ENCODE measurements at places on chromosomes 2 and 18. TPM values are rescaled to one million over a fixed set of nuclear protein-coding genes. Genes with fewer than 3 reads are reported as not detected.

DNA sequence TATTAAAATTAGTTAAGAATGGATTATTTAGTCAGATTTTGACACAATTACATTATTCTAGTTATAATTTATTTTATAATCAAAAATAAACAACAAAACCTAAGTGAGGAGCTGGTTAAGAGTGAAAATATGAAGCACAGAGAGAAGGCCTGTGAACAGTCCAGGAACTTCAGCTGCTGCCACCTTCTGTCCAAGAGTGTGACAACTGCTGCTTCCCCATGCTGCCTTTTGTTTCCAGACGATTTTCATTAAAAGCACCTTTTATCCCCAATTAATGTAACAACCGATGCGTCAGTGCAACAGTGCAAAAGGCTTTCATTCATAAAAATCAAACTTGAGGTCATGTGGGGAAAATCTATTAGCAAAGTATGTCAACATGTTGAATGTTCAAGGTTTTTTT, 363.6 kb downstream of the CTNNA2 start:
- no peaks in the 10 kb centered on the region for H3K4me1 ChIP-seq
- no peaks in the 10 kb centered on the region for H3K27me3 ChIP-seq
- H3K36me3 ChIP-seq = no peaks in the 10 kb centered on the region
- no peak for DNase-seq
- no peak overlapping the region for H3K4me3 ChIP-seq
- no peak overlapping the region for H3K27ac ChIP-seq

DNA sequence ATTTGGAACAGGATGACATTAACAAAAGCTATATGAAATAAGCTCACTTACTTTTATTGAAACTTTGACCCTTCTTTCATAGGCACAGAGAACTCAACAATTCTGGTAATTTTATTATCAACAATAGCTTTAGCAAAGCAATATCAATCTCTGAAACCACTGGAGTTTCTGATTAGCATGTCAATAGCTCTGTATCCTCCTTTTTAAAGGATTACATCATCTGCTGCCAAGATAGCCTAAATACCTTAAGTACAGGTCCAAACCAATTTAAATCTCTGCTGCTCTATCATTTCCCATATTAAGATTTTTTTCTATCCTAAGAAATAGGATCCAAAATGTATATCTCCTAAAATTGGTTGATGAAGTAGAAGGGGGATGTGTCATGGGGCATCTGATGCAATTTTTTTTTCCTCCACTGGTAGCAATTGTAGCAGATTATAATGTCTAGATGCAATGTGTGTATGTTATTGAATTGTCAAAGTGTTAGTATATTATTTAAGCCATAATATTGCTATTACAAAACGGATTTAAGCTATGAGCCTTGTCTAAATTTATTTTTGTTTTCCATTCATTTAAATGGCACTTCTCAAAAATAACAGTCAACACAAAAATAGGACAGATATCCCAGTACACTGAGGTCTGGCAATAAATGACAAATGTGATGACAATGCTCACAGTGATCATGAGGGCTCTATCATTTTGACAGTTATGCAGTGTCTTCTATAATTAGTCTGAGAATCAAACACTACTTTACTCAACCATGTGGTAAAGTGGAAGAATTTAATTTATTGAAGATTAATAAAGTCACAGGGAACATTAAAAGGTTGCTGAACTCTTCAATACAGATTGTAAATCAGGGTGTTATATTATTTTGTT, 328.4 kb downstream of the CDH7 start:
- no peaks in the 10 kb centered on the region for H3K27me3 ChIP-seq
- no peak overlapping the region for H3K27ac ChIP-seq
- H3K36me3 ChIP-seq = no peaks in the 10 kb centered on the region

The CPO gene
- total RNA-seq = not detected

DNA sequence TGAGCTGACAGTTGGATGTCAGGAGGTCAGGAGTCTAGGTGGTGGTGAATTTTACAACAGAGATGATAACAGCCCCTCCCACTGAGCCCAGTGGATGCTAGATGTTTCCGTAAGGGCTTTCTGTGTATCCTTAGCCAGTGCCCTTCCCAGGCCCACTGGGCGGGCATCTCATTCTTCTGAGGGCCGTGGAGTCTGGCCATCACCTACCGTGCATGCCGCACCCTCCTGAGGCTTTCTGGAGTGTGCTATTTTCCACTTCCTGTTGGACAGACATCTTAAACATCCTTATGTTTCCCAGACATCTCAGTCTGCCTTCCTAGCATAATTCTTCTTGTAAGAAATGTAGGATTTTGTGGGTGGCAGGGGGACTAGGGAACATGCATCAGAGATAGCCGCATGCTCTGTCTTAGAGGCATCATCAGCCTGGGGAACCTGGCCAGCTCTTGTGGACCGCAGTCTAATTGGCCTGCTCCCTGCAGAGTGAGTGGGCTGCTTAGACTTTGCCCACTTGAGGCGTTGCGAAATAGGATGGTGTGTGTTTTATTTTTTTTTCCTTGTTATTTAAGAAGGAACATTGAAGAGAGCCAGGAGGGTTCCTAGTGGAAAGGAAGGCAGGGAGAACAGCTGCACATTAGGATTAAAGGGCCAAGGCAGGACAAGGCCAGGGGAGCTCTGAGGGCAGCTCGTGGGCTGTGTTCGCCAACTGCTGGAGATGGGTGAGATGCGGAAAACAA, 135.8 kb downstream of the SH3RF3 start:
- no peaks in the 10 kb centered on the region for H3K36me3 ChIP-seq
- H3K27me3 ChIP-seq = peaks cover 3% of the 10 kb centered on the region

DNA sequence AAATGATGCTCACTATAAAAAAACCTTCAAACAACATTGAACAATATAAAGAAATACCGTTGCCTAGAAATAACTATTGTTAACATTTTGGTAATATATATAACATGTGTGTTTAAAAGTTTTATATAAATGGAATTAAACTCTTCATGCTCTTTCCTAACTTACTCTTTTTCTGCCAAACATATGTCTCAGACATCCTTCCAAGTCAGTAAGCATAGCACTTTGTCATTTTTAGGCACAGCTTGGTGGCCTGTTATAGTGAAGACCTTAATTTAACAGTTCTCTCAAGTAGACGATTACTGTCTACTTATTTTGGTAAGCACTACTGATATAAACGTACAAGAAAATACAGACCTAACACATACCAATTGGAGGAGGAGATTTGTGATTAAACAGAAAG, 23.9 kb downstream of the ABCG5 start:
- H3K36me3 ChIP-seq = no peaks in the 10 kb centered on the region
- no peak overlapping the region for H3K4me3 ChIP-seq
- no peaks in the 10 kb centered on the region for H3K4me1 ChIP-seq
- no peak for DNase-seq
- H3K27ac ChIP-seq = no peak overlapping the region

The NT5DC4 gene
- not detected for total RNA-seq

DNA sequence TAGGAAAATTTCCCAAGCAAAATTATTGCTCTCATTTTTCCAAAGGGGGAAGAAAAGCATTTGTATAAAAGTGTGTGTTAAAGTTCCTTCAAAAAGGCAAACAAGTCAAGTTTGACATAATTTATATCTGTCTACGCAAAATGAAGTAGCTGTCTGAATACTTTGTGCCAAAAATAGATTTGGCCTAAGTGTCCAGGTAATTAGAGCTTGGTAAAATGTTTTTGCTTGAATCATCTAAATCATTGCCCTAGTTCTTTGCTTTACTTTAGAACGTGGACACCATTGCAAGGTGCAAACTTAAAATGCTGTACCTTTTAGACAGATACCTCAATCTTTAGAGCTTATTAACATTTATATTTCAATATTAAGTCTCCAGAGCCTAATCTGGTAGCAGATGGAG, 97.6 kb upstream of the MAPRE2 start:
- no peak for DNase-seq
- H3K4me3 ChIP-seq = no peak overlapping the region
- no peaks in the 10 kb centered on the region for H3K4me1 ChIP-seq
- no peak overlapping the region for H3K27ac ChIP-seq

DNA sequence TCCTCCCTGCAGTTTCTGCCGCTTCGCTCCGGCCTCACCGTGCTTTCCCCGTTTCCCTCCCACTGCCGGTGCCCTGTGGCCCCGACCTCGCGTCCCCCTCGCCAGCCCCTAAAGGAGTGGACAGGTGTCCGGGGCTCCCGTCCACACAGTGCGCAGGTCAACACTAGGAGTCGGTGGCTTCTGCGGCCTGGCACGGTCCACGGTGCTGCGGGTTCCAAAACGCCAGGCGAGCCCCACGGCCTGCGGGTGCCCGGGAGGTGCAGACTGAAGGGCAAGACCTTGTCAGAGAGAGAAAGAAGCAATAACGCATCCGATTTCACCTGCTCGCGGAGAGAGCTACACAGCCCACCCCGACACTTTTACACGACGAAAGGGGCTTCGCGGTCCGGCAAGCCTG, 588.7 kb upstream of the SALL3 start:
- no peaks in the 10 kb centered on the region for H3K36me3 ChIP-seq
- no peaks in the 10 kb centered on the region for H3K27me3 ChIP-seq
- DNase-seq = no peak
- H3K27ac ChIP-seq = no peak overlapping the region

- peak; percentile 41 for DNase-seq
- H3K27ac ChIP-seq = no peak overlapping the region
- H3K4me1 ChIP-seq = no peaks in the 10 kb centered on the region
Measured at GRCh38 chr2:100260712-100261620, 61.3 kb downstream of the LONRF2 start.

GRCh38 chr2:205366336-205367060, 315.8 kb upstream of the NRP2 start:
- H3K4me1 ChIP-seq = no peaks in the 10 kb centered on the region
- H3K4me3 ChIP-seq = no peak overlapping the region
- H3K36me3 ChIP-seq = no peaks in the 10 kb centered on the region
- H3K27me3 ChIP-seq = no peaks in the 10 kb centered on the region
- no peak for DNase-seq
- no peak overlapping the region for H3K27ac ChIP-seq

- no peak for DNase-seq
- peaks cover 12% of the 10 kb centered on the region for H3K4me1 ChIP-seq
- H3K4me3 ChIP-seq = no peak overlapping the region
- peaks cover 14% of the 10 kb centered on the region for H3K36me3 ChIP-seq
Measured at GRCh38 chr2:15243762-15244161, 317.4 kb downstream of the NBAS start.

DNA sequence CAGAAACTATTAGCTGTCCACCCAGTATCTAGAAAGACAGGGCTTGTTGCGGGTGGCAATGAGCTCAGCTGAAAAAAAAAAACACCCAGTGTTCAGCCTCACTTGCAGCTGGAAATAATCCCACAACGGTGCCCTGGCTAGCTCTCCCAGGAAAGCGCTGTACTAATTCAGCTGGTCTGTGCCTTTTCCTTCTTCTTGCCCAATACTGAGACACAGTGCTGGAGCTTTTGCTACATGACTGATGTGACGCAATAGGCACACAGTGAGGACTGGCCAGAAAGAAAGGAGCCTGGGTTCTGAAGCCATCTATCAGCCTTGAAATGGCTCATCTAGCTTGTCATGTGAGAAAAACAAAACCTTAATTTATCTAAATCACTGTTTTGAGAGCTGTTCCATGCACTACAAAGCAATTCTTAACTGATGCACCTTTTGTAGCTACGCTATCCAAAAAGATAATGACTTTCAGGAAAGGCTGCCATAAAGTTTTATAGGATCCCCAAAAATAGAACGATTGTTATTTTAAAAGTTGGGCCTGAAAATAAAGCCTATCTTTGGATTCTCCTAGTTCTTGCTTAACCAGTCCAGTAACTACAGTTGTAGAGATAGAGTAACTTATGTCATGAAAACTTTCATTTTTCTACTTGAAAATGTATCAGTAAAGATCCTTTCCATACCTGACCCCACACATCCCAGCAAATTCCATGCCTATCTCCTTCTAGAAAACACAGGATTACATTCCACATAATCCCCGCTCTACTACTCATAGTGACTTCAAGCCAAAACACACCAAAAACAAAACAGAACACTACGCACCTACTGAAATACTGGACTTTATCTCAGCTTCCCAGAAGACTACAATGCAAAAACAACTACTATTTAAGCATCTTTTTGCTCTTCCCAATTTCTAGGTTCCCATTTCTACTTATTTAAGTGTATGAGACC, 15.9 kb downstream of the KIDINS220 start:
- H3K27ac ChIP-seq = no peak overlapping the region
- DNase-seq = no peak
- no peaks in the 10 kb centered on the region for H3K4me1 ChIP-seq
- H3K4me3 ChIP-seq = no peak overlapping the region
- H3K27me3 ChIP-seq = no peaks in the 10 kb centered on the region
- H3K36me3 ChIP-seq = peaks cover 11% of the 10 kb centered on the region

The KIF5C gene
- total RNA-seq = 30.8 TPM

DNA sequence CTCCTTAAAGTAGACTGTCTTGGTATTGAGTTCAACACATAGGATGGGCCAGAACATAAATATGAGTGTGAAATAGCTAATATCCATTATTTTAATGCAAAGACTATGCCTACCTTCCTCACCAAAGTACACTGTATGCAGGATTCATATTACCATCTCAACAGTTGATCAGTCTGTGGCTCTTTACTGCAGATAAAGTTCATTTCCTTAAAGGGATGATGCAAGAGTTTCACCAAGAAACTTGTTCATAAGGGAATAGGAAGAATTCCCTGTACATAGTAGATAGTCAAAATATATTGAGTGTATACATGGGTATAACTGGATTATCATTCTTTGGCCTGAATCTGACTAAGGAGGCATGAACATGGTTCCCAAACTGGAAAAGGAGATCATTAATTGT, 35.0 kb downstream of the MARS2 start:
- H3K27me3 ChIP-seq = no peaks in the 10 kb centered on the region
- H3K4me3 ChIP-seq = no peak overlapping the region
- no peak overlapping the region for H3K27ac ChIP-seq
- H3K4me1 ChIP-seq = no peaks in the 10 kb centered on the region

DNA sequence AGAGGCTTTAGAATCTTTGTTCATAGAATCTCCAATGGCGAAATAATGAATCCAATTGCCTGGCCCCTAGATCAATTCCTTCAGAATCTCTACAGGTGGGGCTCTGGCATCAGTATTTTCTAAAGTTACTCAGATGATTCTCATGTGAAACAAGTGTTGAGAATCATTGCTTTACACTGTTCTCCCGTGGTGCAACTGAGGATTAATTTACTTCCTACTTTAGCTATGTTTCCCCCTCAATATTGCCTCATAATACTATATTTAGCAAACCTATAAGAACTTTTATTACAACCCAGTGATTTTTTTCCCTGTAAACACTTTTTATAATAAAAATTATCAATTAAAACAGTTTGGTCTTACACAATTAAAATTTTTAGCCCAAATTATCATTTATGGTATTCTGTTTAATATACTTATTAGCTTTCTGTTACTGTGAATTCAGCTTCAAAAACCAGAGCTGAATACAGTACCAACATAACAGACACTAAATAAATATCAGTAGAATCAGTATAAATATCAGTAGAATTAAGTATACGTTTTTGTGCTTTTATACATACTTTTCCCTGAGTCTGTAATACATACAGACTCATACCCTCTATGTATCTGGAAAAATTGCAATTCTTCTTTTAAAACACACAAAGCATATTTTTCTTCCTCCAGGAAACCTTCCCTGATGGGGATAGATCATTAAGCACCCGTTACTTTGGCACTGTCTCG, 20.8 kb downstream of the SLC38A11 start:
- H3K27me3 ChIP-seq = no peaks in the 10 kb centered on the region
- no peaks in the 10 kb centered on the region for H3K4me1 ChIP-seq
- H3K36me3 ChIP-seq = no peaks in the 10 kb centered on the region
- H3K27ac ChIP-seq = no peak overlapping the region
- no peak for DNase-seq

The DLX2 gene
- not detected for total RNA-seq

GRCh38 chr2:55437515-55438390, 18.1 kb upstream of the CCDC88A start:
- peaks cover 3% of the 10 kb centered on the region for H3K27me3 ChIP-seq
- no peaks in the 10 kb centered on the region for H3K4me1 ChIP-seq
- no peak overlapping the region for H3K4me3 ChIP-seq
- no peaks in the 10 kb centered on the region for H3K36me3 ChIP-seq

GRCh38 chr2:129605646-129606045, 373.8 kb upstream of the RAB6C start:
- no peak overlapping the region for H3K27ac ChIP-seq
- no peaks in the 10 kb centered on the region for H3K4me1 ChIP-seq
- no peak for DNase-seq
- H3K27me3 ChIP-seq = peaks cover 3% of the 10 kb centered on the region
